ENCODE measurements at places on chromosomes 12 and 14. TPM values are rescaled to one million over a fixed set of nuclear protein-coding genes. Genes with fewer than 3 reads are reported as not detected.

Gene LRFN5
- not detected for total RNA-seq

Gene PKP2
- 0.31 TPM for total RNA-seq

Gene NOS1
- not detected for total RNA-seq

DNA sequence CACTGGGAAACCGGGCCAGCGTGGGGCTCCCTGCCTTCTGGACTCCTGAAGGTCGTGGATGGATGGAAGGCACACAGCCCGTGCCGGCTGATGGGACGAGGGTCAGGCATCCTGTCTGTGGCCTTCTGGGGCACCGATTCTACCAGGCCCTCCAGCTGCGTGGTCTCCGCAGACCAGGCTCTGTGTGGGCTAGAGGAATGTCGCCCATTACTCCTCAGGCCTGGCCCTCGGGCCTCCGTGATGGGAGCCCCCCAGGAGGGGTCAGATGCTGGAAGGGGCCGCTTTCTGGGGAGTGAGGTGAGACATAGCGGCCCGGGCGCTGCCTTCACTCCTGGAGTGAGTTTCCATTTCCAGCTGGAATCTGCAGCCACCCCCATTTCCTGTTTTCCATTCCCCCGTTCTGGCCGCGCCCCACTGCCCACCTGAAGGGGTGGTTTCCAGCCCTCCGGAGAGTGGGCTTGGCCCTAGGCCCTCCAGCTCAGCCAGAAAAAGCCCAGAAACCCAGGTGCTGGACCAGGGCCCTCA is 26.9 kb downstream of the HIP1R start:
- DNase-seq, result no peak

- no peak for DNase-seq
Measured at GRCh38 chr14:94366146-94366915, 22.1 kb downstream of the SERPINA1 start.

DNA sequence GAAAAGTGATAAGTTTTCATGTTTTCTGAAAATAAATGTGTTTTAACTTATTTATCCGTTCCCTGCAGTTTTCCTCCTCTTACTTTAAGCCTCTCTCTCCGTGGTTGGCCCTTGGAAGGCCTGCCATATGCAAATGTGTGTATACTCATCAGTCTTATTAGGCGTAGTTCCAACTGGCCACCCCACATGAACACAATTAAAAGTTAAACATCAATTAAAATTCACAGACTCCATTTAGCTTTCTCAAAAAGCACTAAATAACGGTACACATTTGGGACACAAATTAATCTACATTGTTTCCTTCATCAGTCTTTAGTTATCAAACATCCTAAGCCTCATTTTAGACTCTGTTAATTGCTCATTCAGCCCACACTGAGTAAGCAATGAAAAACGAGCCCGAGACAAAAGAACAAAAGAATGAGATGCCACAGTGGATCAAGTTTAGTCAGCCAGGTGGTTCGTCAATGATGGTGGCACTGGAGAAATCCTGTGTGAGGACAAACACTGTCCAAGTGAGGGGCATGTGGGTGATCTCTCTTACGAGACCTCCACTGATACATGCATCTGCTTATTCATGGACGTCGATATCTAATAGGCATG is 76.0 kb upstream of the TMCC3 start:
- no peak for DNase-seq

GRCh38 chr14:94045101-94045500 is 19.0 kb downstream of the OTUB2 start:
- no peak for DNase-seq

DNA sequence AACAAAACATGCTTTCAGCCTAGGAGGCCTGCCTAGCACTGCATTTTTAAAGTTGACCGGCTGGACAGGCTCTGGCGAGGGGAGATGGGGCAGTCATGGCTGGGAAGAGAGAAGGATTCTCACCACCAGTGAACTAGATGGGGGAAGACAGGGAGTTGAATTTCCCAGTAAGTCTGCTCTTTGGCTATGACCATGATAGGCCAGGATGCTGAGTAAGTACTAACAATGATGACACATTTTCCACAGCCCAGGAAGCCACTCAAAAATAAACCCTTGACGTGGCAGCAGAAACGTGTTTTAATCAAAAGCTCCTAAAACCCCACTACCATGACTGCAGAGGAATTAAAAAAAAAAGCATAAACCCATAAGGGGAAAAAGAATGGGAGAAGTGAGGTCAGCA is 19.0 kb downstream of the KCTD10 start:
- no peak for DNase-seq

DNA sequence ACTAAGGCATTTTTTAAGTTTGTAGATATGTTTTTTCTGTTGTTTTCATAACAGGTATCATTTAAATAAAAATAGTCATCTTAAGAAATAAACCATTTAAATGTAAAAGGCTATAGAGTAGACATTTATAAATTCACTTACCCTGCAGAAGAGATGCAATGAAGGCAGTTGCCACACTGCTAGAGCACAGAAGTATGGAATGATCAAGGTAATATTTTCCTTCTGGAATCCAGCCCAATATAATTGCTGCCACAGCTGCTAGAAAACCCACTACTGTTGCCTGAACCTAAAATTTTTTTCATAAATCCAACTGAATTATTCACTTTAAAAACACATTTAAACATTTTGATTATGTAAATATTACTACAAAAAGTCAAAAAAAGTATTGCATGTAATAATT is 69.2 kb downstream of the SLC41A2 start:
- DNase-seq, result no peak

DNA sequence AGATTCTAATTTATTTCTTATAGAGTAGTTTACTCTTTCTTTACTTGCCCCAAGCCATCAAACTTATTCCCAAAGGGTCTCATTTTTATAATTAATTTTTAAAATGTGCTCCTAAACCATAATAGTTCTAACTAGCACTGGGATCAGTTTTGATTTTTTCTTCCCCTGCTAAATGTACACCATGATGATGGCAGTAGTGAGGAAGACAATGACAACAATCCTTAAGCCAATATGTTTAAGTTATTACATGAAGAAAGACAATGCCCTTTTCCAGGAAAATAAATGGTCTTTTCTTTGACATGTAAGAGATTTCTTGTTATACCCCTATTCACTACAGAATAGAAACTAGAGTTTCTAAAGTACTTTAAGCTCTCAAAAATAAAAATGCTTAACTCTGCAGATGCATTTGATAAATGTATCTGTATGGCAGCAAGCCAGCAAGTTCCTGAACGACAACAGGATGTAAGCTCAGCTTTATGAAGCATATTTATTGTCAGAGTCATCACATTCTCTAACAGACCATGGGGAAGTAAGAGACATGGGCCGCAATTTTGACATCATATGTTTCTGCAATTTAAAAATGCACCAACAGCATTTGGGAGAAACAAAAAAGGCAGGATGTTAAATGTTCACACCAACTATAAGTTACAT is 36.0 kb upstream of the SNX6 start:
- peak; percentile 36 for DNase-seq

DNA sequence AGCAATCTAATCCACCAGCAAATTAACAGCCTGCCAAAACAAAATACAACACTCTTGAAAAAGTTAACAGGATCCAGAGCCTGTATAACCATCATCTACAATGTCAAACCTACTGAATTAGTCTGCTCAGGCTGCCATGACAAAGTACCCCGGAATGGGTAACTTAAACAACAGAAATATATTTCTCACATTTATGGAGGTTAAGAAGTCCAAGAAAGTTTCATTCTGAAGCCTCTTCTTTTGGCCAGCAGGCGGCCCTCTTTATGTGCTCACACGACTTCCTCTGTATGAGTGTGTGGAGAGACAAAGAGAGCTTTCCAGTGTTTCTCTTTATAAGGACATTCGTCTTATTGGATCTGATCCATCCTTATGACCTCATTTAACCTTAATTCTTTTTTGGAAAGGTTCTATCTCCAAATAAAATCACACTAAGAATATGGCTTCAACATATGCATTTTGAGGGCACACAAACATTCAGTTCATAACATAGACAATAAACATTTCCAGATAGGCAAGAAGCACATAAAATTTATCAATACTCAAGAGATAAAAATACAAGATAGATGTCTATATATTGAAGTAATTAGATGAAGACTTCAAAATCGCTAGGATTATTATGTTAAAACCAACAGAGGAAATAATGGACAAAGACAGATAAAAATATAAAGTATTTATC is 5.9 kb upstream of the RERG start:
- DNase-seq, result no peak

Gene IFNG-AS1
- 0.55 TPM for total RNA-seq

Gene RTL1
- total RNA-seq, result not detected

DNA sequence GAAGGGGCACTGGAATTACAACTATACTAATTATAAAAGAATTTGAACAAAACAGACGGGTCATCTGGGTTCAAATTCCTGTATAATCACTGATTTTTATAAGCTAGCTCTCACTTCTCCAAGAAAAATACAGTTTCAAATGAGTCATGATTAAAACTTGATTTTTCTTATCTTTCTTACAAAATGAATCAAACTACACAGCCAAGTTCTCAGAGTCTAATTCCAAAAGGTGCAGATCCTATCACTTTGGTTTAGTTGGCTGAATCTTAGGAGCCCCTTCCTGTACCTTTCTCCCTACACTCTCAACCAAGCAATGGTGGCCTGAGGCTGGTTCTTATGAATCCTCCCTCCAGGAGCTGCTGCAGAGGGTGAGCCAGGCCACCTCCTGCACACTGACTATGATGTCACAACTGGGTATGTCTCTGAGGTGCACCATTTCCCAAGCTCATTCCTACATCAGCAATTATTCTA is 43.8 kb upstream of the BMP4 start:
- DNase-seq, result no peak

Gene PARP11
- total RNA-seq, result 13.4 TPM

Gene CDH24
- 3.3 TPM for total RNA-seq

GRCh38 chr12:32877601-32878459 is 18.7 kb downstream of the PKP2 start:
- DNase-seq, result no peak

Measured in CD4-positive, alpha-beta T cell (primary cell).